ENCODE measurements at places on chromosomes 5 and 9. TPM values are rescaled to one million over a fixed set of nuclear protein-coding genes. Genes with fewer than 3 reads are reported as not detected.

GRCh38 chr9:116504893-116505480, 182.1 kb upstream of the TRIM32 start:
- H3K27ac ChIP-seq: no peak overlapping the region
- no peaks in the 10 kb centered on the region for H3K27me3 ChIP-seq
- no peaks in the 10 kb centered on the region for H3K4me1 ChIP-seq
- no peaks in the 10 kb centered on the region for H3K36me3 ChIP-seq
- no peak for DNase-seq

DNA sequence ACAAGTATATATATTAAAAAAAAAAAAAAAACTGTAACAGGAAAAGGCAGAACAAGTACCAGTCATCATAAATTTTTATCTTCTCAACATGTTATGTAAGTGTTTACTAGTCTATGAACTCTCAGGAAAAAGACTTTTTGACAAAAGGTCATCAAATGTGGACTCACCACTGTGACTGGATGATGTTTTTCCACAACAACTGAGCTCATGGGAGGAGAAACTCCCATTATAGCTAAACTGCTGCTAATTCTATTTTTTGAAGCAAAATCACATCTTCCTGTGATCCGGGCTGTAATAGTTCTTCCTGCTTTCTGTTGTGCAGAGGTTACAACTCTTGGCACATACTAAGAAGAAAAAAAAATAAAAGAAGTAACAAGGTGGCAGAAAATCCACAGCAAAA, 39.6 kb downstream of the POC5 start:
- H3K27me3 ChIP-seq: peaks cover 2% of the 10 kb centered on the region
- no peak for DNase-seq
- no peak overlapping the region for H3K4me3 ChIP-seq

GRCh38 chr5:93359960-93360305, 221.1 kb downstream of the NR2F1-AS1 start:
- no peak overlapping the region for H3K27ac ChIP-seq
- H3K36me3 ChIP-seq: no peaks in the 10 kb centered on the region
- no peaks in the 10 kb centered on the region for H3K27me3 ChIP-seq

SHISAL2B gene
- total RNA-seq: not detected

NXNL2 gene
- 52.4 TPM for total RNA-seq
